GM03348 (cell line): ENCODE measurements at places on chromosomes 11 and 22.

DNA sequence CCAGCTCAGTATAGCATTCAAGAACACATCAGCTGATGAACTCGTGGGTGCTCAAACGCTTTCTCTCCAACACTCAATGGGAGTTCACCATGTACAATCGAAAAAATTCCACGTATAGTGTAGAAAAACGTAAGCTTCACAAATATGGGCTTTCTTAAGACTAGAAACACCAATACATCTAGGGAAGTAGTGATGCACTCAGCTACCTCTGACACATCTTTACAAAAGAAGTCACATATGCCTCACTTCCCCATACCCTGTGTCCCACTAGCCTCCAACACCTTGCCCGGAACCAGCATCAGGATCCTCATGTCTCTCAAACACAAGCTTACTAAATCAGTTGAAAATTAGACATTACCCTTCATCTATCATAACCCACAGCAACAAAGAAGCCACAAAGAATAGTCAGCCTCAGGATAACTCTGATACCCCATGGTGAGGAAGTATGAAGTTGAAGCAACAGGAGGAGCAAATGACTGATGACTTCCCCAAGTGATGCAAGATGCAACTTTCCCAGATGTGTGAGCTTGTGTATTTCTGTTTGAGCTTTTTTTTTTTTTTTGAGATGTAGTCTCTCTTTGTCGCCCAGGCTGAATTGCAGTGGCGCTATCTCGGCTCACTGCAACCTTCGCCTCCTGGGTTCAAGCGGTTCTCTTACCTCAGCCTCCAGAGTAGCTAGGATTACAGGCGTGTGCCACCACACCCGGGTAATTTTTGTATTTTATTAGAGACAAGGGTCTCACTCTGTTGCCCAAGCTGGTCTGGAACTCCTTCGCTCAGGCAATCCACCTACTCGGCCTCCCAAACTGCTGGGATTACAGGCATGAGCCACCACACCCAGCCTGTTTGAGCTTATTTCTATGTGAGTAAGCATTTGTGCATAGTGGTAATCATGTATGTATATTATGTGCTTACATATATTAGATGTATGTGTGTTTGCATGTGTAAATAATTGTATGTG is 8.5 kb upstream of the DENND5A start:
- DNase-seq, result peak; percentile 49

DNA sequence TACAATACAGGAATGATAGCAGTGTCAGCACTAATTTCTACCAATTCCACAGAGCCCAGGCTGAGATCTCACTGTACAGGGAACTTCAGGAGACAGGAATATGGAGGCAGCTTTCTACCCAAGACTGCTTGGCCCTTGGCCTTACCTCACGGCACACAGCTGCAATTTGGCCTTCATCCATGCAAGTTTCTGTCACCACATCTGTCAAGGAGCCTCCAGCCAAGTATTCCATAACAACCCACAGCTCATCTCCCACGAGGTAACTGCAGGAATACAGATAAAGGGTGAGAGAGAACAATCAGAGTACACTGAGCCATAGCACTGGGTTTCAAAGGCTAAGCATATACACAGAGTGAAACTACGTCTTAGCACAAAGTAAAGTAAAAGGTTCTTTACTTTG is 39.0 kb upstream of the GDPD4 start:
- DNase-seq, result no peak

DNA sequence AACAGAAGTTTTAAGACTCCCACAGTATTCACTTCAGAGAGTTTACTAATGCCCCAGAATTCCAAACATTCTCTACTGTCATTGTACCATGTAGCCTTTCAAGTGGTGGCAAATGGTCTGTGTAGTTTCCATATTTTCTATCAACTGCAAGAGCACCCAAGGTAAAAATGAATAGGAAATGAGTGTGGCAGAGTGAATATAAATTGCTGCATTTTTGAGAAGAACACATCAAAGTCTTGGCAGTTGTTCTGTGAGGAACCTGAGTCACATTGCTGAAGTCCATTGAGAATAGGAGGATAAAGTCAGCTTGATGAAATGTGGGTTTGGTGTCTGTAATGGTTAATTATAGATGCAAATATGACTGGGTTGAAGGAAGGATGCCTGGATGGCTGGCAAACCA is 193.6 kb downstream of the AASDHPPT start:
- DNase-seq, result no peak

DNA sequence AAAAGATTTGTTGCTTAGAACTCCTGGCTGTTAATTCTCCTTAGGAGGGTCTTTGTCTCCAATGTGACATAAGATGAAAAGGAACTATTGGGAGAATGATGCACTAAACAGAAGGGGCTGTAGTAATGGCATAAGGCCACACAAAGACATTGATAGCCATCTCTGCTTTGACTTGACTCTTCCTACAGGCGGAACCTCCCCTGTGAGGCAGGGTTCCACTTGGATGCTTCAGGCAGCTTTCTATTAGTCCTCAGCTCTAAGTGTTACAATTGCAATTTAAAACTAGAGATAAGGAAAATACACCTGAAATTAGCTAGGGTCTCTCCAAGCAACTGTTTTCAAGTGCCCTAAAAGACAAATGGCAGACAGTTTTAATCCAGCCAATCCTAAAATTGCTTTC is 391.6 kb upstream of the CCDC90B start:
- DNase-seq, result no peak
